ENCODE measurements at places on chromosomes 6 and 20.

GRCh38 chr20:21516861-21517565 is 3.1 kb upstream of the NKX2-2 start:
- no peak for DNase-seq

DNA sequence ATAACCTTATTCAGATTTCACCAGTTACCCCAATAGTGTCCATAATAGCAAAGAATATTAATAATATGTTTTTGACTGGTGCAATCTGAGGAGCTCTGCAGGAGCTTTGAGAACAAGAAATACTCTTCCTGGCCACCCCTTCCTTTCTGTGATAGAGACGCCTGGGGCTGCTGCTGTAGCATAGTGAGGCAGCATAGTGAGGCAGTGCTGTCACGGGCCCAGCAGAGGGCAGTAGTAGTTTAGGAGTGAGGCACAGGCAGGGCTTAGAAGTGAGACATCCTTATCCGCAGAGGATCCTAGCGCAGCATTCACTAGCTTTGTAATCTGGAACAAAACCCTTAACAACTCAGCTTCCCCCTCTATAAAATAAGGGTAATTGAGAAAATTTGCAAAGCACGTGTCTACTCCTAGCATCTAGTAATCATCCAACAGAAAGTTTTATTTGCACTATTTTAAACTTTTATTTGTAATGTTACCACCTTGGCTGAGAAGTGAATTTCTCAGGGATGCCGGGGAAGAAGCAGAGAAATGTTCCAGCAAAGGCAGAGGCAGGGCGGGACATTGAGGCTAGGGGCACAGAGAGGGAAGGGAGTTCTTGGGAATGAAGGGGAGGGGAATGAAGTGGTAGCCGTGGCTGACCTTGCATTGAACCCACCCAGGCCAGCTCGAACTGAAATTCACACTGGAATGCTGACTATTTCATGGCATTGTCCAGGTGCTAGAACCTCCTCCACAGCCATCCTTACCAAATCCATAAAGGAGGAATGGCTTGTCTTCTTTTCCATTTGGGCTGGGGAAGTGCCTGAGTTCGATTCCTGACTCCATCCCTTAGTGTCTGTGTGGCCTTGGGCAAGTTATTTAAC is 78.8 kb downstream of the CDS2 start:
- DNase-seq: peak; percentile 69

- DNase-seq: no peak
Measured at GRCh38 chr20:45832619-45833018, 980 bp upstream of the SNX21 start.

GRCh38 chr20:2759143-2759542 is 41.3 kb downstream of the CPXM1 start:
- no peak for DNase-seq

DNA sequence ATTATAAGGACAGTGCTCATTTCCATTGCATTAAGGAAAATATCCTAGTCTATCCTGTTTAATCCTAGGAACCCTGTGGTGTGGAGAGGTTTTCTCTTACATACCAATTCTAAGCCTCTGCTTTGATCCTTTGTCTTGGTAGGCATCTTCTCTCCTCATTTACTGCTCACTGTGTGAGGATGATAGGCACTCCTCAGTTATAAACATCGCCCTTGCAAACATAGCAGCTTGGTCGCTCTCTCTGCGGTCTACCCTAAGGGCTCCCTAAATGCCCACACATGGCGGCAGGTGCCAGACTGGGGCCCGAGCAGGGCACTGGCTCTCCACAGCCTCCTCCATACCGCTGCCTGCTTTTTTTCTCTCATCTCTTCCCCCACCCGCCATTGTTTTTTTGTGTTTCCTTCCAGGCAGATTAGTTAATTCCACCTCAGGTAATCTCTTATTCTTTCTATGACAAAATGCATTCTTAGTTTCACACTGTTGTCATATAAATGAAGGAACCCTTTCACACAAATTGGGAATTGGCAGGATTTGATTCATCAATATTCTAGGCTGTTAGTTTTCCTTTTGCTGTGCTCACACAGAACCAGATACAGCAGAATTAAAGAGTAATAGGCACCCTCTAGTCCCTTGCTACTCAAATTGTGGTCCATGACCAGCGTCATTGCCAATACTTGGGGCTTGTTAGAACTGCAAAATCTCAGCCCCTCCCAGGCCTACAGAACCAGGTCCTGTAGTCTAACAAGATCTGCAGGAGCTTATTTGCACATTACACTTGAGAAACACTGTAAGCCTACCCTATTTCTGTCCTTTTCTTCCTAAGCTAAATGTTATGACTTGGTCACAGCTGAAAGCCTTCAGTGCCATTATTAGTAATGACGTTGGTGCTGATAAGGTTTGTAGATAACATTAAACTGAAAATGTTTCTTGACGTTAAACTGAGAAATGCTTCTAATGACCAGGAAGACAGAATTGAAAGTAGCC is 36.3 kb downstream of the CARMIL1 start:
- no peak for DNase-seq

DNA sequence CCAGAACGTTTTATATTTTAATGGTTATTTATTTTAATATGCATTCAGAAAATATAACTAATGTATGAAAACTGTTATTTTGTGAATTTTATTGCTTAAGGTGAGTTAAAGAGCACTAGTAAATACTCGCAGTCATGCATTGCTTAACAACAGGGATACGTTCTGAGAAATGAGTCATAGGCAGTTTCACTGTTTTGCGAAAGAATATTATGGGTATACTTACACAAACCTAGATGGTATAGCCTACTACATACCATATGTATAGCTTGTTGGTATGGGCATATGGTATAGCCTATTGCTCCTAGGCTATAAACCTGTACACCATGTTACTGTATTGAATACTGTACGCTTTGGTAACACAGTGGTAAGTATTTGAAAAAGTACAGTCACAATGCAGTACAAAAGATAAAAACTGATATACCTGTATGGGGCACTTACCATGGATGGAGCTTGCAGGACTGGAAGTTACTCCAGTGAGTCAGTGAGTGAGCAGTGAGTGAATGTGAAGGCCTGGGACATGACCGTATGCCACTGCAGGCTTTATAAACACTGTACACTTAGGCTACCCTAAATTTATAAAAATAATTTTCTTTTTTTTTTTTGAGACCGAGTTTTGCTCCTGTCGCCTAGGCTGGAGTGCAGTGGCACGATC is 38.5 kb downstream of the ARFGEF2 start:
- DNase-seq: no peak

DNA sequence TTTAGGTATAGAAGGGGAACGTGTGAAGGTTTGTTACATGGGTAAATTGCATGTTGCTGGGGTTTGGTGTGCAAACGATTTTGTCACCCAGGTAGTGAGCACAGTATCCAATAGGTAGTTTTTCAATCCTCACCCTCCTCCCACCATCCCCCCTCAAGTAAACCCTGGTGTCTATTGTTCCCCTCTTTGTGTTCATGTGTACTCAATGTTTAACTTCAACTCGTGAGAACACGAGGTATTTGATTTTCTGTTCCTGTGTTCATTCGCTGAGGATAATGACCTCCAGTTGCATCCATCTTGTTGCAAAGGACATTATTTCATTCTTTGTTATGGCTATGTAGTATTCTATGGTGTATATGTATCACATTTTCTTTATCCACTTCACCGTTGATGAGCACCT is 11.6 kb upstream of the VNN1 start:
- no peak for DNase-seq

Data from activated naive CD4-positive, alpha-beta T cell treated with Interleukin-2 at 50 U/mL for 16 hours (primary cell).